Testis (tissue), 5 donors: ENCODE measurements at places on chromosomes 3 and 15. TPM values are rescaled to one million over a fixed set of nuclear protein-coding genes. Genes with fewer than 3 reads are reported as not detected.
A peak's percentile ranks its signal among the peaks of the same experiment; 100 is the strongest.

HYKK gene
- 8.8 TPM for total RNA-seq

DNA sequence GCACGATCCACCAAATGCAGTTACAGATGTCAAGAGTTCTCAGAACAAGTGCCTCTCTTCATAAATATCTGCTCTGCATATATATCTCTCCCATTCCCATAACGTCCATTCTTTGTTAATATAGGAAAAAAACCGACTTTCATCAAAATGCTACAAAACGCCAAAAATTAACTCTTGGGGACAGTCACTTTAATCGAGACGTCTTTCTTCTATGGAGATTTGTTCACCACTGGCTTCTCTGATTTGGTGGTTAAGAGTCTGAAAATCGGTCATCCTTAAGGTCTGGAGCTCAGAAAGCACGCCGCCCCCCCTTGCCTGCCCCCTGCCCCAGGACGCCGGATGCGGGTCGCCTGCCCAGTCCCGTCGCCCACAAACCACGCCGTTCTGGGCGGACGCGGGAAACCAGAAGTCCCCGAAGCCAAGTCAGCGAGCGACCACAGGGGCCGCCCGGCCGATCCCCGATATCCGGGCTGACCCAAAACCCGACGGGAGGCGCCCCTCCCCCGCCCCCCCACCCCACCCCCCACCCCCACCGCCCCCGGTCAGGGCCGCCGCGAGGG is 252.7 kb downstream of the TJP1 start:
- H3K27me3 ChIP-seq = no peaks in the 10 kb centered on the region
- H3K4me3 ChIP-seq = peak overlapping the region; percentile 57
- DNase-seq = peak; percentile 28
- no peaks in the 10 kb centered on the region for H3K36me3 ChIP-seq
- H3K27ac ChIP-seq = no peak overlapping the region

CYP11A1 gene
- total RNA-seq = 74.3 TPM

LRTM1 gene
- not detected for total RNA-seq

DNA sequence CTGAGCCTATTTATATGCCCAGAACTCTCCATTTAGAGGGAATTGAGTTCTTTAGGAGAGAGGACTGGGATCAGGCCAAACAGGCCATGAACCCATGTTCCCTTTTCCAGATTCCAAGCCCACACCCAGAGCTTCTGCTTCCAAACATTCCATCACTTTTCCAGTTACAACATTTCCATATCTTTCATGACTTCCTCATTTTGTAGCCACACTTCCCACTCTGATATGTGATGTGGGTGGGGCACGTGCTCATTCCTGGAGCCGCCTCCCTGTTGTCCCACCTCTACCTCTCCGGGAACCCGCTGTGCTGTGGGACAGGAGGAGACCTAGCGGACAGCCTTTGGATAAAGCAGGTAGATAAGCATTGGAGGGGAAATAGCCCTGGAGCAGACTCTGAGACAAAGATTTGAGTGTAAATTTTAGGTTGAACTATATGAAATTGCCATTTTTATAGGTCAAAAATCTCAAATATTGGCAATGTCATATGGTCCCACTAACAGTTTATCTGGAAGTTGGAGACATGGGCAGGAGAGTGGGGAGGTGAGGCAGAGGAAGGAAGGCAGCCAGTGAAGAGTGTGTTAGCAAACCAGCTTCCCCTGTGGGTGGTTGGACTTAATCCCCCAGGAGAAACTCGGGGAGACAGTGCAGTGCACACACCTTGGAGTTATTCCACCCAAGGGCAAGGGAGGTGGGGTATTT is 31.8 kb downstream of the CYP8B1 start:
- DNase-seq = peak; percentile 57
- H3K36me3 ChIP-seq = no peaks in the 10 kb centered on the region

DNA sequence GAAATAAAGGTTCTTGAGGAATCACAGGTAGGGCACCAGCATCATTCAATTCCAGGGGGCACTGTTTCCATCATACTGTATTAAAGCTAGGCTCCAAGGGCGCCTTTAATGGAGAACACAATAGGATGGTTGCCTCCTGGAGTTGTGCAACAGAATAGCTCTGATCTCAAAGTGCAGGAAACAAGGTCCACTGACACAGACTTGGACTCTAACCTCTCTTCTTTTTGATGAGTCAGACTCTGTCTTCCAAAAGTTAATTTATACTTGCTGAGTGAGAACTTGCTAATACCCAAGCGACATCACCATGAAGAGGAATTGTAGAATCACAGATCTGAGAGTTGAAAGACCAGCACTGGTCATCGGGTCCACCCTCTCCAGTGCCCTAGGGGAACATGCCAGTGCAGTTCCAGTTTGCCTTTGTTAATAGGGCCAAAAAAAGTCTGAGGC is 94.4 kb upstream of the PHLDB2 start:
- no peak for DNase-seq
- H3K27ac ChIP-seq = no peak overlapping the region
- peaks cover 10% of the 10 kb centered on the region for H3K4me1 ChIP-seq
- no peaks in the 10 kb centered on the region for H3K36me3 ChIP-seq

CCK gene
- 3.7 TPM for total RNA-seq
